ENCODE measurements at places on chromosomes 16 and 17.

- no peak for DNase-seq
Observed at GRCh38 chr17:2867441-2868424, 71.5 kb downstream of the RAP1GAP2 start.

- peak; percentile 29 for DNase-seq
Observed at GRCh38 chr16:87698241-87698640, 67.5 kb downstream of the KLHDC4 start.

GRCh38 chr16:20938426-20938825 lies 37.9 kb downstream of the LYRM1 start:
- peak; percentile 43 for DNase-seq

DNA sequence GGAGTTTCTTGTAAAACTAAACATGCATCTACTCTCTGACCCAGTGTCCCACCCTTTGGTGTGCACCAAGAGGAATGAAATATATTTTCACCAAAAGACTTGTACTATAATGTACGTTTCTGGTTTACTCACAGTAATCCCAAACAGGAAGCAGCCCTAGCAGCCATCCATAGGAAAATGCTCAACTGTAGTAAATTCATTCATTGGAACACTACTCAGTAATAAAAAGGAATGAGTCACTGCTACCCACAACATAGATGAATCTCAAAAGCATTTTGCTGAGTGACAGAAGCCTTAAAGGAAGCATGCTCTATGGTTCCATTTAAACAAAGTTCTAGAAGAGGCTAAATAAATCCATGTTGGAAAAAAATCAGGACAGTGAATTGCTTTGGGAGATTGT lies 37.6 kb upstream of the DHRS7B start:
- no peak for DNase-seq

GRCh38 chr16:75256059-75256571 lies 4.7 kb upstream of the BCAR1 start:
- no peak for DNase-seq

DNA sequence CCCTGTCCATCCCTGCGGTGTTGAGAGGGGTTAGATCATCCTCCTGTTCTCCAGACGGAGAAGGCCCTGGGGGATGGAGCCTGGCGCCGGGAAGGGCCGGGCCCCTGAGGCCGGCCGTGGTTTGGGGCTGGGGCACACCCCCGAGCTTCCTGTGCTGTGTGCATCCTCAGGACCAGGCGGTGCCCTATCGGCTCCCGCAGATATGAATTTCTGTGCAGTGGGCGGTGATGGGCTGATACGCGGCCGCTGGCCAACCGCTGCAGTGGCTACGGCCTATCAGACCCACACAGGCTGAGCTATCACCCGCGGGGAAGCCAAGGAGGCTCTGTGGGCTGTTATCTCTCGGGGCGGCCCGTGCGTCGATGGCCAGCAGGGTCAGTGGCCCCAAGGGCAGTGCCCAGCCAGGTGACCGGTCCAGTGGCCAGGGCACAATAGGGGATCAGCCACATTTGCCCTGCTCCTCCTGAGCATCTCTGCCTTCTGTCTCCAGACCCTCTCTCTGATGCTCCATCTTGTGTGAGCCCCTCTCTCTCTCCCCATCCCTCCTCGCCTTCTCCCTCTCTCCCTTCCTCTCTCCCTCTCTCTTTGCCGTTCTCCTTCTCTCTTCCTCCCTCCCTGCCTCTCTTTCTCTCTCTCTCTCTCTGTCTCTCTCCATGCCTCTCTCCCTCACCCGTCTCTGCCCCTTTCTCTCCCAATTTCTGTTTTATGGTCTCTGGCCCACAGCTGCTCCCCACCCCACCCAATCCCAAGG lies 38.7 kb downstream of the ZFPM1 start:
- no peak for DNase-seq

DNA sequence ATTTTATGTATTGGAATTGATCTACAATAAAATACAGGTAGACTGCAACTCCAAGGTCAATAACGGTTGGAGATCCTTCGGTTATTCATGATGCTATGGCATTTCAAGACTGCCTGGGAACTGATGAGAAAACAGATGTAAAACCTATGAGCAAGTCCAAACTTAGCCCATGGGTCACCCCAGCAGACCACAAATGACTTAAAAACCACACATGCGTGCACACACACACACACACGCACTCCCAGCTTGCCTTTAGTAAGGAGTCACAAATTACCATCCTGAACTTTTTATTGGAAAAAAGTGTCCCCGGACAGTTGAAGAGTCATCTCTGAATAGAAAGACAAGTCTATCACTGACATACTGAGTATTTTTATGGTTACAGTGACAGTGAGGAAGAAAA lies 26.7 kb downstream of the TRIM25 start:
- no peak for DNase-seq

All from stimulated activated CD4-positive, alpha-beta T cell treated with anti-CD3 and anti-CD28 coated beads, Interleukin-1b, Interleukin-23, amount 100 ng/mL, for 48 hours (primary cell).